Activated effector memory CD4-positive, alpha-beta T cell treated with Interleukin-2 at 50 U/mL for 16 hours (primary cell): ENCODE measurements at places on chromosomes 13 and 19.

DNA sequence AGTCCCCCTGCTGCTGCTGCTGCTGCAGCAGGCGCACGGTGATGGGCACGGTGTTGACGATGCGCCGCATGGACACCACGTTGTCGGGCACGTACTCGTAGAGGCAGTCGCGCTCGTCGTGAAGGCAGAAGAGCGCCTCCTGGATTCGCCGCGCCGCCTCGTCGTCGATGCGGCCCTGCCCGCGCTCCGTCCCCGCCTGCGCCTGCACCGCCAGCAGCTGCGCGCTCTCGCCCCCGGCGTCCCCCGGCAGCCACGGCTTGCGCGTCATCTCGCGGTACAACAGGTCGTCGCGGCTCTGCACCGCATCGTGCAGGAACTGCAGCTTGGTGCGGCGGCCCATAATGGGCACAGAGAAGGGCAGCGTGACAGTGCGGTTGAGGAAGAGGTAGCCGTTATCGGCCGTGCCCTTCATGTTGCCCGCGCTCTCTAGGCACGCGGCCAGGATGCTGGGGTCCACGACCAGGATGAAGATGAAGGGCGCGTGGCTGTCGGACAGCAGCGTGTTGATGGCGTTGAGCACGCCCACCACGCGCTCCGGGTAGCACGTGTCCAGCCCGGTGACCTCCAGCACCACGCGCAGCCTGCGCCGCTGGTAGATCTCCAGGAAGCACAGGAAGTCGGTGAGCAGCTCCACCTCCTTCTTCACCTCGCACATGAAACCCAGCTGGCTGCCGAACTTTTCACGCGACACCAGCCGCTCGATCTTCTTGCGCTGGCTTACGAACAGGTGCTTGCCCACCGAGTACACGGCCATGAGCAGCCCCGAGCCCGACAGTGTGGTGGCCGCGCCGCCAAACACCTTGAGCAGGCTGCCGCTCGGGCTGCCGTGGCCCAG is 8.1 kb downstream of the NKPD1 start:
- peak; percentile 45 for DNase-seq

DNA sequence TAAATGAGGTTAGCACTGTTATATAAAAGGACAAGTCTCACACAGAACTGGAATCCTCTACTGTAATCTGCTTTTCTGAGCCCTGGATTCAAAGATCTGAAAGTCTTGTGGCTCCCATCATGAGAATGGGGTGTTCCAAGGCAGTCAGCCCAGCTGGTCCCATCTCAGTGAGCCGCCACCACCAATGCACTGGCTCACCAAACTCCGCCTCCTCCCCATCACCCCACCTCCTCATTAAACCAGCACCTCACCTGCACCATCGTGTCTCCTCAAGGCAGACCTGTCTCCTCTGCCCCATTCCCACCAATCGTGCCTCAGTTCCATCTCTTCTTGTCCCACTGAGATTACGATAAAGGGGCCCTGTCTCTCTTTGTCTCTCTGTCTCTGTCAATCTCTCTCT is 166.7 kb downstream of the USP12 start:
- no peak for DNase-seq

DNA sequence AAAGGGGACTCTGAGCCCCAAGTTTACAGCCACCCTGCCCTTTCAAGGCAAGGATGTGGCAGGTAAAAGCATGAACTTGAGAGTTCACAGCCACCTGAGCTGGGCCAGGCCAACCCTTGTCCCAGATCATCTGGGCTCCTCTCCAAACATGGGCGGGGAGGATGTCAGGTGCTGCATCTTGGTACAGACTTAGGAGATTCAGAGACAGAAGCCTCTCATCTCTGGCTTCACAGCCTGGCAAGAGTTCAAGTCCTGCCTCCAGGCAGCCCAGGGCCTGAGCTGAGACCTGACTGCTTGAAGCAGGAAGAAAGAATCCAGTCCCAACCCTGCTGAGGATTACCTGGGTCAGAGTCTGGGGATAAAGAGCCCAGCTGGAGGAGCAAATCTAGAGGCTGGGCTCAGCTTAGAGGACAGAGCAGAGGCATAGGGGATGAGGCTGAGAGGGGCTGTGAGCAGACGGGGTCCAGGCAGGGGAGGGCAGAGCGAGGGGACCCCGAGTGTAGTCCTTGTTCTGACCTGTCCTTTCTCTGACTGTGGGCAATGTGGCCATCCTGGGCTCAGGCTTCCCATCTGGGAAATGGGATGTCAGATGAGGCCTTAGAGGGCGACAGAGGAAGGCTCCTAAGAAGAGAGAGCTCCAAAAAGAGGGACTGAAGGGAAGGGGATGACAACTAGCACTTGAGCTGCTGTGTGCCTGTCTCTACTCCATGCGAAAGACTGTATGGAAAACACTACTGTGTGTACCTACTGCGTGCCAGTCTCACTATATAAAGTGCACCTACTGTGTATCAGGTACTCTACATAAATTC is 6.6 kb upstream of the OR10H5 start:
- no peak for DNase-seq

DNA sequence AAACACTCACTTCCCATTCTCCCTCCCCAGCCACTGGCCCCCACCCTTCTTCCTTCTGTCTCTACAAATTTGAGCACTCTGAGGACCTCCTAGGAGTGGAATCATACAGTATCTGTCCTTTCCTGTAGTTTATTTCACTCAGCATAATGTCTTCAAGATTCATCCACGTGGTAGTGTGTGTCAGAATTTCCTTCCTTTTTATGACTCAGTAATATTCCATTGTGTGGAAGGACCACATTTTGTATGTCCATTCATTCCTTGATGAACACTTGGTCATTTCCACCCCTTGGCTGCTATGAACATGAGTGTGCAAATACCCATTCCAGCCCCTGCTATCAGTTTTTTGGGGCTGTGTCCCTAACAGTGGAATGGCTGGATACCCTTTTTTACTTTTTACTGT is 9.8 kb downstream of the KLF2 start:
- DNase-seq, result no peak

DNA sequence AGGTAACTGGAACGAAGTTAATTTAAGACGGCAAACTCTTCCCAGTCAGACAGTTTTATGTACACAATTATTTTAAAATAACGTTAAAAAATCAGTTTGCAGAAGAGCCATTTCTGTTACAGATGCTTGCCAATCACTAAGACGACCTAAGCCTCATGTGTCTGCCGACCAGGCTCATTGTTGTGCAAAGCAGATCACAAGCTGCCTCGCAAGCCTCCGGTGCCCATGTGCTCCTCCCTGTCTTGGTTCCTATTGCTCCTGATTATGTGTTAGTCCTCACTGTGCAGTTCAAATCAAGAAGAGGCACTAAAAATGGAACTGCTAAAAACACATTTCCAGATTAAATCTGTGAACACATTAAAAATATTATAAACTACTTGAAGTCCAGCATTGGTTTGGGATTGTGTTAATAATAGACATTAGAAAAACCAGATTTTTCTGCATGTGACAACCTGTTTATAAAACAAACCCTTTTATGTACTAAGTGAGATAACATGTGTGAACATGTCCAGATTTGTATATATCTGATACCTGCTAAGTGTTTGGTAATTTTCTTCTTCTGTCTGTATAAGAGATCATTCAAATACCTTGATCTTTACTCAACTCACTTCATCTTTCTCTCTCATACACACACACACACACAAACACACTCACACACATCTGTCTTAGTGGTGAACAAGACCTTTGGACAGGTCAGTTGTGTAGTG is 81.9 kb upstream of the SLC15A1 start:
- DNase-seq, result no peak

GRCh38 chr19:1343041-1343440 is 40.7 kb upstream of the NDUFS7 start:
- no peak for DNase-seq

- no peak for DNase-seq
These were observed 725.2 kb upstream of the SLITRK1 start for GRCh38 chr13:84607261-84608013.

DNA sequence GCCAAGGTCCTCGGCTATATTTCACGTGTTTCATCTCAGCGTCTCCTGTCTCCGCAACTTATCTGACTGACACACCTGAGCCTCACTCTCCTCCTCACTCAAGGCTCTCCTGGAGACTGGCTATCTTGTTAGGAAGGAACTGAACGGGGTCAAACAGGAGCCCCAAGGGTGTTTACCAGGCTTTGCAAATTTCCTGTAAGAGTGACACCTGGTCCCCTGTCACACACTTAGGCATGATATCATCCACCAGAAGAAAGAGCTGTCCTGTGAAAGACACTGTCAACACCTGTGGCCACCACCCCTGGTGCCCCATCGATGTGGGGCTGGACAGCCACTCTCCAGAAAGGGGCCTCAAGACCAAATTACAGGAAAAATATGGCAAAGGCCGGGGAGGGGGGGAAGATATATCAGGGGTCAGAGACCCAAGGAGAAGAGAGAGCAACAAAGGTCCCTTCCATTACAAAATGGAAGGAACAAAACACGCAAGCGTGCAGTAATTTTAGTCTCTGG is 2.9 kb downstream of the CD70 start:
- DNase-seq, result no peak

GRCh38 chr13:79937771-79938216 is 403.1 kb downstream of the SPRY2 start:
- DNase-seq, result no peak

- DNase-seq, result no peak
These were observed 69.3 kb downstream of the SLC6A16 start for GRCh38 chr19:49255674-49256073.

DNA sequence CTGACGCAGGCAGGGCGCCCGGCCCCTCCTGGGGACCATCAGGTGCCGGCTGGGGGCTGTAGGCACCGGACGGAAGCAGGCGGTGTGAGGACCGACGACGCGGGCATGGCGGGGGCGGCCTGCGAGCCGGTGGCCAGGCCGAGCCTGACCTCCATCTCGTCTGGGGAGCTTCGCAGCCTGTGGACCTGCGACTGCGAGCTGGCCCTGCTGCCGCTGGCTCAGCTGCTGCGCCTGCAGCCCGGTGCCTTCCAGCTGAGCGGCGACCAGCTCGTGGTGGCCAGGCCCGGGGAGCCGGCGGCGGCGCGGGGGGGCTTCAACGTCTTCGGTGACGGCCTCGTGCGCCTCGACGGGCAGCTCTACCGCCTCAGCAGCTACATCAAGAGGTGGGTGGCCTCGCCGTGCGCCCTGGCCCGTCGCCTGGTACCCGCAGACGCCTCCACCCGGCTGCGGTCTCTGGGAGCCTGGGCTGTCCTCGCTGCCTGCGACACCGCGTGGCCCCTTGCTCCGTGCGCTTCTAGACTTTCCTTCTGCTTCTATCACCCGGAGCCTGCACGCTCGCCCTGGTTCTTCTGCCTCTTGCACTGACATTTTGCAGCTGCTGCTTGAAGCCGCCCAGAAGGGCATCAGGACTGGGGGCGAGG is 460 bp downstream of the MEDAG start:
- DNase-seq, result no peak

- no peak for DNase-seq
These were observed 18.2 kb downstream of the UPF1 start for GRCh38 chr19:18849838-18850400.
